Stimulated activated CD4-positive, alpha-beta T cell treated with anti-CD3 and anti-CD28 coated beads, Interleukin-2, amount 100 ng/mL, for 24 hours (primary cell): ENCODE measurements at places on chromosomes 2 and 18.

- no peak for DNase-seq
Observed at GRCh38 chr2:72112981-72113846, 34.4 kb downstream of the CYP26B1 start.

DNA sequence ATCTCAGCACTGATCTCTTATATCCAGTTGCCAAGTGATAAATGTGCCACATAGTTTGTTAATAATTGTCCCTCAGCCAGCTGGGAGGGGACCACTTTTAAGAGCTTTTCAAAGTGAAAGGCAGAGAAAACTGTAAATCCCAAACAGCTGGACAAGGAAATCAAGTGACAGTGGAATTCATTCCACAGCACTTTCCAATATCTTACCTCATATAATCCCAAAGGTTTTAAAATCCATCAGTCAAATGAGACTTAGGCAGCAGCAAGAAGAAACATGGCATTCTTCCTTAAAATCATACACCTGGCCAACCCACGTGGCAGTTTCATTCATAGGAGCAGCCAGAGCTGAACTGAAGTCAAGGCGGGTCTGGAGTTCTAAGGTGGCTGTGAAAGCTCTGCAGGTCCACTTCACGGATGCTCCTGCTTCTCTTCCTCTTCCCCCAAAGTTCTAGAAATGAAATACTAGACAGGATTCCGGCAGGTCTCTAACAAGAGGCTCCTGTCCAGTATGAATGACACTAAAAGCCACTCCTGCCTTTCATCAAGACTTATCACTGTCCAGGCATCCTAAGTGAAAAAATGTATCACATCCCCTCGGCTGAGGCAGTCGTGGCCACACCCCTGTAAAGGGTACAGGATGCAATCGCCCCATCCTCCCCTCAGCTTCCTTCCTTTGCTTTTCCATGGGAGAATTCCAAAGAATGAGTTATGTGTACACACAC is 190.4 kb upstream of the STK17B start:
- no peak for DNase-seq

DNA sequence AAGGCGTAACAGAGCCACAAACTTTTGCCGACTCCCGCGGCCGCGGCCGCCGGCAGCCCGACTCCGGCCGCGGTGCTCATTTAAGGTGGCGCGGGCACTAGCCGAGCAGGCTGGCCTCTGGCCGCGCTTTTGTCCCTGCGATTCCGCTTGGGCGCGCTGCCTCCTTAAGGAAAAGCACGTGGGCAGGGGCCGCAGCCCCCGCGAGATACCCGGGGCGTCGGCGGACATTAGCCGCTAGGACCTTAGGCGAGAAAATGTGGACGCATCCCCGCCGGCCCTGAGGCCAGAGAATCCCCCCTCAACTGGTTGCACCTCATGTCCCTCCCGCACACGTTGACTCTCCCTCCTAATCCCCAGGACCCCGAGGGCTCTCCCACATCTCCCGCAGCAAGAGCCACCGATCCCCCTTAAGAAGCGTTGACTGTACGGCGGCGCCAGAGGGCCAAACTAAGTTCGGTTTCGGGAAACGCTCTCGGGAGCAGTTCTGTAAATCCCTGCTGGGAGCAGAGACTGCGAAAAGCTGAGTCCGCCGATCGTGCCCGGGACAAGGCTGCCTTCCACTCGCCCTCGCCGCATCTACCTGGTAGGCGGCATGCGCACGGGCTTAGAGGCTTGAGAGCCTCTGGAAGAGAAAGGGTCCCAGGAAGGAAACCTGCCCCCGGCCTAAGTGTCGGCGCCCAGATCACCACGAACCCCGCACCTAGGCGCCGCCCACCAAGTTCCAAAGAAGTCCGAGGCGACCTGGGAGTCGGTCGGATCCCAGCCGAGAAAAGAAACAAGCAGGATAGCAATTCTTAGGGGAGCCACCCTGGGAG is 1.8 kb upstream of the SATB2 start:
- DNase-seq: peak; percentile 76

GRCh38 chr2:8534729-8535468 is 147.0 kb upstream of the ID2 start:
- no peak for DNase-seq

DNA sequence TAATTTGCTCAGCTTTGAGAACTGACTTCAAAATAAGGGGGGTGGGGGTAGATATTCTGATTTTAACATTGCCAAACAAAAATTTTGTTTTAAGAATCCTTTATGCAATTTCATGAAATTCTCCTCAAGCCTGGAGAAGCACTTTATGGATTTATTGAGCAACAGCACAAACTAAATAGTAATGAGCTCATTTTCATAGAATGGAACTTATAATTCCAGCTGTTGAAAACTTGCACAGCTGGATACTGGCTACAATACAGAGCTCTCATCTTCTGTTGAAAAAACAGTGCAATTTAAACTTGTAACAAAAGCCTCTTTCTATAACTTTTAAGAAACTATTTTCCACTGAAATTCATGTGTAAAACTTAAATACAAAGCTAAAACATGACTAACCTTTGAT is 137.6 kb upstream of the FN1 start:
- no peak for DNase-seq

DNA sequence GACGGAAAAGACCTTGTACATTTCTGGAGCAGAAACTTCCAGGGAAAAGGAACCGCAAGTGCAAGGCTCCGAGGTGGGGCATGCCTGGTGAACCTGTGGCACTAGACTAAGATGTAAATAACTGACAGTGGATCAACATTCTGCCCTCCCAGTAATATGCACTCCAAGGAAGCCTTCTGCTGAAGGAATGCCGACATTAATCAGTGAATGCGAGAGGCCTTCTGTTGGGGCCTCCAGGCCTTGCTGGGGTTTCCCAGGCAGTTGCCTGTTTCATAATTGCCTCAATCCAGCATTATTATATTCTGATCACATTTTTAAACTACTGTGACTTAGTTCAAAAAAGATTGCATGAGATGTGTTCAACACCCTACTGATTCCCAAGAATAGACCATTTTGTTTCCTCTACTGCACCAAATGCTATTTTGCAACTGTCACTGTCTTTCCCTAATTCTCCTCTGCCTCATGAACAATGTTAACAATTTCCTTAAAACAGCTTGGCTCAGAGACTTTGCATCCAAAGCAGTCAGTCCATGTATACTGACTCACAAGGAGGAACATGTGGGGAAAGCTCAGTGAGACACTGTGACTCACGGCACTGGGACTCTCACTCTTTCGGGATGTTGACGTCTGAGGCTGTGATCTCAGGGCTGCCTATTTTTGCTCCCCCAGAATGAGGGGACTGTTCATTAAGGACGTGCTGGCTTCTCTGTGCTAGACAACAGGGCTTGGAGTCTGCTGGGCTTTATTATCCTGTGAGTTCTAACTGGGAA is 10.5 kb upstream of the DSG2 start:
- no peak for DNase-seq

DNA sequence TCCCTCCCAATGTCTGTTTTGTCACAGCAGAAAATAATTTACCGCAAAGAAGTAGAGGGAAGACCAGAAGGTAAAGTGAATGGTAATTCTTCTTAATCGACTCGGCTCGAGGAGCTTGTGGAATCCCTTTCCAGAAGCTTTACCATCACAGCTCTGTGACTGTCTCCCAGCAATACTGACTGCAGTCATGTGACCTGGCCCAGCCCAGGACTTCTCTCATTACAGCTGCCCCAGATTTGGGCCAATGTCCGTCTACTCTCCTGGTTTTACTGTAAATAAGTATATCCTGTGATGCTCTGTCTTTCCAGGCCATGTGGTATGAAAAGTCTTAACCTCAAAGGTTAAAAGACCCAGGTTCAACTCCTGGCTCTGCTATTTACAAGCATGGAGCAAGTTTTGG is 18.9 kb upstream of the ELOA2 start:
- no peak for DNase-seq

- DNase-seq: no peak
Observed at GRCh38 chr2:62410926-62411456, 95.0 kb downstream of the TMEM17 start.

GRCh38 chr2:17620841-17621240 is 80.3 kb downstream of the VSNL1 start:
- no peak for DNase-seq

- no peak for DNase-seq
Observed at GRCh38 chr18:47397671-47398319, 146.3 kb upstream of the SKOR2 start.

DNA sequence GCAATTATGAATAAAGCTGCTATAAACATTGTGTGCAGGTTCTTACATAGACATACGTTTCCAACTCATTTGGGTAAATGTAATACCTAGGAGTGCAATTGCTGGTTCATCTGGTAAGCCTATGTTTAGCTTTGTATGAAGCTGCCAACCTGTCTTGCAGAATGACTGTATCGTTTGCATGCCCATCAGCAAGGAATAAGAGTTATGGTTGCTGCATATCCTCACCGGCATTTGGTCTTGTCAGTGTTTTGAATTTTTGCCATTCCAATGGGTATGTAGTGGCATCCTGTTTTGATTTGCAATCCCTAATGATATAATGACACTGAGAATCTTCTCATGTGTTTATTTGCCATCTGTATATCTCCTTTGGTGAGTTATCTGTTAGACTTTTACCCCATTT is 20.7 kb downstream of the CCDC150 start:
- DNase-seq: no peak

GRCh38 chr2:3638456-3638810 is 19.6 kb upstream of the ALLC start:
- DNase-seq: no peak

DNA sequence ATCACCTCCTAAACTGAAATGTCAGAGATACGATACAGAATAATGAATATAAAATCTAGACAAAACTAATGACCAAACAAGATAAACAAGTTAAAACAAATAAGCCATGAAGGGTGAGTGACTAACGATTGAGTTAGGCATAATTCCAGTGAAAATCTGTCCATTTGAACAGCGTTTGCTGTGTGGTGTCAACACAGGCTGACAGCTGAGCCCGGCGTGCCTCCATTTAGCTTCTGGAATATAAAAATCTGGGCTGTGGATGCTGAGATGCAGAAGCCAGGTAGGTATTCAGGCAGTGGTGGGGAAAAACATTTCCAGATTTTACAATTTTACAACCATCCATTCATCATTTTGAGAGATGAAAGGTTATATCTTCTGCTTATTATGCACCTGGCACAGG is 2041.4 kb upstream of the CELF4 start:
- no peak for DNase-seq

DNA sequence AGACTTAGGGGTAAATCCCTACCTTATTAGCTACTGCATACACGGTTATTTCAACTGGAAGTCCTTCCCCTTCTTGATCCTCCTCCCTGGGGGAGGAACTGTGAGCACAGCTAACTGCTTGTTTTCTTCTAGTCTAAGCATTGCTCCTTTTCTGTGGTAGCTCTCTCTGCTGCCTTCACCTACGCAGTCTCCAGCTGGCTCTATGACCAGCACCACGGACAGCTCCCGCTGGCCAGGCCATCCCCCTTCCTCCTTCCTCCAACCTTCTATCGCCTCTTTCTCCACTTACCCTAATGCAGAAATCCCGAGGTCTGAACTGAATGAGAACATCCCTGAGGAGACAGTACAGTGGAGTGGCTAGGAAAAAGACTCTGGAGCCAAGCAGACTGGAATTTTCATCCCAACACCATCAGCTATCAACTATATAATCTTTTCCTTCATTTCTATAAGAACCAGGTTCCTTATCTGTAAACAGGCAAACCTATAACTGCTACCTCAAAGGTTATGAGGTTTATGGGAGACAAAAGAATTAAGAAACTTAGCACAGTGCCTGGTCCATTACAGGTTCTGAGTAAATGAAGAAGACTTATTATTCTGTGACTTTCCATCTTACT is 4.7 kb upstream of the CFAP65 start:
- no peak for DNase-seq

DNA sequence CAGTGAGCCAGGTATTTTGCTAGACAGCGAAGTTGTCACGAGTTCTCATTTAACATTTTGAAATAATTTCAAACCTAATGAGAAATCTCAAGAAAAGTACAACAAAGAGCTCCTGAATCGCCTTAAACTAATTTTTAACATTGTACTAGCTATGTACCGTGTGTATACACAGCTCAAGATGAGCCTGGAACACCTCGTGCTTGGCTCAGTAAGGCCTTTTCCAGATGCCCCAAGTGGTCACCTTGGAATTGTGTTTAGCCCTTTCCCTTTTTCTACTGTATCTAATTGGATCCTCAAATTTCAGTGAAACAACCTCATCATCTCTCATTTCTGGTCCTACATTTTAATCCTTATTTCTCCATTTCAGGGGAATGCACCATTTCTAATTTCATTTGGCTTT is 7.2 kb downstream of the PTPN4 start:
- no peak for DNase-seq

DNA sequence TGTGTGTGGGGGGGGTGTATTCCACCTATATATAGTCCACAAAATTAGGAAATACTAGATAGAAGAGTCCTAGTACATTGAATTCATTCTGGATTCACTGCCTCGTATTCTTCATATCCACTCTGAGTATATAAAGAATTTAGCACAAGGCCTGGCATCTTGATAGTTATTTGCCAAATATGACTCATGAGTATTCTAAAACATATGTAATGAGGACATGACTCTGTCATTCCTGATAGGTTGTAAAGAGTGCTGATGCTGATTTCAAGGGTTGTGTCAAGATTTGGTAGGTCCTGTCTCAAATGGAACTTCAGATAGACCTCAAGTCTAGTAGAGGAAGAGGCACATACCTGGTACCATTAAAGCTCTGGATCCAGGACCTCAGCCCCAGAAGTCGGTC is 173.4 kb upstream of the BOD1L2 start:
- no peak for DNase-seq

- no peak for DNase-seq
Observed at GRCh38 chr2:99708231-99708630, 218.4 kb upstream of the REV1 start.

- no peak for DNase-seq
Observed at GRCh38 chr2:146349334-146349733, 1495.5 kb upstream of the ACVR2A start.

DNA sequence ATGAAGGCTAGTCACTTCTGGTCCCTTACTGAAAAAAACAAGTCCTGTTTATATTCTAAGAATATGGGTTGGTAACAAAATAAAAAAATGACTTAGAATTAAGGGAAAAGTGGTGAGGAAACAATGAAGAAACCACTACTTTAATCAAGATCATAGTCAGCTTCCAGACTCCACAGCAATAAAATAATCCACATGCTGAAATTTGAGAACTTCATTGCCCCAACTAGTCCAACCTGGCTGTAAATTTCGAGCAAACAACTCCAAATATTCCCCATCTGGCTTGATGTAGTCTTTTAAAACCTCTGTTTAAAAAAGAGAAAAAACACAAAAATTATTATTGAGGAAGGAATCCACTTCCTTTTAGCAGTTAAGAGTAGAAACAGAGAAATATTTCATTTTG is 32.5 kb downstream of the METTL4 start:
- no peak for DNase-seq

GRCh38 chr18:56470406-56471351 is 167.7 kb downstream of the TXNL1 start:
- DNase-seq: no peak

GRCh38 chr2:231563378-231563961 is 29.2 kb upstream of the TEX44 start:
- peak; percentile 55 for DNase-seq

DNA sequence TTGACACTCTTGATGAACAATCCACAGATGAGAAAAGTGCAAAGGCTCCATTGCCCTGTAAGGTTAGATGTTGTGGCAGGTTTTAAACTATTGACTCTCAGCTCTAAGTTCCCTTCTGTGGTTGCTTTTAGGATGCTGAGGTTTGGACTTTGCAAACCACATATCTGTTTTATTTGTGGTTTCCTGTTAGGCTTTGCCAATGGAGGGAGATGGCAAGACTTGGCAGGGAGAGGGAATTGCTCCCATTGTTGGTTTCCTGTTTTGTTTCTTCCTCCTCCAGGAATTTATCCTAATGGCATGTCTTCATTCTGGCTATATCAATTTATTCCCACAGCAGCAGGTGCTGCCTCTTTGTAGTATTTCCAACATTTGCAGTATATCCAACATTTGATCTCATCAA is 772.3 kb downstream of the LRRTM4 start:
- DNase-seq: no peak
